Urothelium cell line (cell line): ENCODE measurements at places on chromosomes 2 and 18.

GRCh38 chr2:227185615-227186232, 21.3 kb downstream of the COL4A3 start:
- DNase-seq, result no peak

GRCh38 chr18:79922971-79923411, 28.5 kb downstream of the SLC66A2 start:
- no peak for DNase-seq

- no peak for DNase-seq
These were observed 162.6 kb upstream of the FN1 start for GRCh38 chr2:215598376-215598975.

- no peak for DNase-seq
These were observed 95.2 kb upstream of the KLF7 start for GRCh38 chr2:207260947-207261346.

- no peak for DNase-seq
These were observed 18.3 kb upstream of the EPAS1 start for GRCh38 chr2:46278952-46279351.

GRCh38 chr2:238703436-238703835, 144.4 kb upstream of the TWIST2 start:
- no peak for DNase-seq

DNA sequence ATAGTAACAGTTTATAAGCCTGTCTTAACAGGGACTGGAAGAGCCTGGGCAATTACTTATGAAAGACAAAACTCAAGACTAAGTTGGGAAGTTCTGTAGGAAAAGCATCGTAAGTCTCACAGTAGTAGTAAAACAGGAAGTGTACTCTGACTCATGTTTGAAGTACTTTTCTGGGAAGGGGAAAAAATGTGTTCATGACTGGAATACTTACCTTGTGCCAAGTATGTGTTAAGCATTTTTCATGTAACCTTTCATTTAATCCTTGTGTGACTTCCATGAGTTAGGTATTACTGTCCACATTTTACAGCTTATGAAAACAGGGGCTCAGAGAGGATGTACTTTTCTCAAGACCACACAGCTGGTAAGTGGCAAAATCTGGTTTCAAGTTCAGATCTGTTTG, 13.7 kb upstream of the SKOR2 start:
- DNase-seq, result peak; percentile 33

DNA sequence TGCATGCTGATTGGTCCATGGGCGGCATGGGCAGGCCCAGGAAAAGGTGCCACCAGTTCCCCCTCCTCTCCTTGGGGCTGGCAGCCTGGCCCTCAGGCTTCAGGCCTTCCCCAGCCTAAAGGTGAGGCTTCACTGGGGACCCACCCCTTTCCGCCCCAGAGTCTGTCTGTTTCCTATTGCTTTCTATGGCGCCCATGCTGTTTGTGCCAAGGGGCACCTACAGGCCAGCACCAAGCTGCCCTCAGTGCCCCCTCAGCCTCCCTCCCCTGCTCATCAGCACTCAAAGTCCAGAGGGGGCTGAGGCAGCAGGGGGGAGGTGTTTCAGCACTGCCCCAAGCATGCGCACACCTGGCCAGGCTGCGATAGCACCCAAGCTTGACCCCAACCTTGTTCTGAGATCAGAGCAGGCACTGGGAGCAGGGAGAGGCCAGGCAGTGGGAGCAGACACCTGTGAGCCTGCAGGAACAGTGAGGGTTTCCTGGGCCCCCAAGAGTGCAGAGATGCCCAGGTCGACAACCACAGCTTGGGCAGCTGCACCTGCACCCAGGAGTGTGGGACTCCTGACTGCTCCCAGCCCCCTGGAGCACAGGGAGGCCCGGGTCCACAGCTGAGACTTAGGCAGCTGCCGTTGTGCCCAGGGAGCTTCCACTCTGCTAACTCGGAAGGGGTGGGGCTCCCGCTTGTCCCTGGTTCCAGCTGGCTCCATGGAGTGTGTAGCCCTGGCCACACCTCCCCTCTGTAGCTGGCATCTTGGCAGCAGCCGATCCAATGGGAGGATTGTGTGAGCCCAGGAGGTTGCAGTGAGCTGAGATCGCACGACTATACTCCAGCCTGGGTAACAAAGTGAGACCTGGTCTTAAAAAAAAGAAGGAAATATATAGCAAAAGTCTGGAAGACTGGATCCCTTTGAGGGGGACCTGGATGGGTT, 69.1 kb downstream of the NCAPH start:
- no peak for DNase-seq

- no peak for DNase-seq
These were observed 25.7 kb upstream of the PTPN4 start for GRCh38 chr2:119734047-119734446.

DNA sequence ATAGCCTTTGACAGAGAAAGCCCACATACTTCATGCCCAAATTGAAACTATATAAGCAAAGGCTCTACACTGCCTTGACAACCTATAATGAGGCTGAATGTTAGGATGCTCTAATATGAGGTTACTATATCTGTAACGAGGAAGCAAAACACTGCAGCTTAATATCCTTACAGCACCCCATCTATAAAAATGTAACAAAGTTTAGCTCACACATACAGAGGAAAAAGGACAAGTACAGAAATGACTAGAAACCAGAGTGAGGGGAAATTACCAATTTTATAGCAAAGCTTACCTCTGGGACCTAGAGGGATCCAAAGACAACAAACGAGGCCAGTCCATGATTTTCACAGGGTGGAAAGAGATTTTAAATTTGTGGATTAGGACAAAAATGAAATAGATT, 138.5 kb downstream of the COL4A4 start:
- DNase-seq, result no peak

DNA sequence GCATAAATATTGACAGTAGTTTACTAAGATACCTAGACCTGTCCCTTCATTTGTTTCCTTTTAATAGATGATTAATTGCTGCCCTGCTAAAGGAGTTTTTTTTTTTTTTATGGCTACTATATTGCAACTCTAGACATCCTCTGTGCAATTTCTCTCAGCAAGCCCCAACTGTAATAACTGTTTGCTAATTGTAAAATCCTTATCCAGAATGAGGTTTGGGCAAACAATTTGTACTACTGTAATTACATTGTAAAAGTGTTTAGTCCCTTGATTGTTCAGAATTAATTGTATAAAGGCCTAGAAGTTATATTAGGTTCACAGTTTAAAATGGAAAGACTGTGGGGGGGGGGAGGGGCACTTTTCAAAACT, 3.7 kb upstream of the MEIS1 start:
- no peak for DNase-seq

GRCh38 chr2:76169276-76170008, 458.7 kb upstream of the GCFC2 start:
- DNase-seq, result no peak

GRCh38 chr2:127911737-127912136, 26.0 kb upstream of the AMMECR1L start:
- DNase-seq, result no peak

- no peak for DNase-seq
These were observed 31.6 kb upstream of the TWIST2 start for GRCh38 chr2:238816291-238816690.

- no peak for DNase-seq
These were observed 47.1 kb upstream of the XIRP2 start for GRCh38 chr2:166841152-166841551.

GRCh38 chr2:237235383-237236095, 149.8 kb downstream of the COPS8 start:
- DNase-seq, result peak; percentile 64

DNA sequence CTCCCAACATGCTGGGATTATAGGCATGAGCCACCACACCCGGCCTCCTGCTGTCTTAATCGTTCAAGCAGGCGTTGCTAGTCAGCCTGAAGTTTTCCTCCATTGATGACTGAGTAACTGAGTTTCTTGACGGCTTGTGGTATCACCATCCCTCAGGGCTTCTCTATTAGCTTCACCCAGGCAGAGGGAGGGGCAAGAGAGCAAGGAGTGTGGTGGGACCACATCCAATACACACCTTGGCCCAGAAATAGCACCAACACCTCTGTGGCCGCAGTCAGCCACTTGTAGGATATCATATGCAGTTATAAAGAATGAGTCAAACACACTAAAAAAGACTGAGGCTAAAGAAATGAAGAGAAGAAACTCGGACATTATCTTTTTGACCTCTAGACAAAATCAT, 1009.4 kb upstream of the CELF4 start:
- no peak for DNase-seq

DNA sequence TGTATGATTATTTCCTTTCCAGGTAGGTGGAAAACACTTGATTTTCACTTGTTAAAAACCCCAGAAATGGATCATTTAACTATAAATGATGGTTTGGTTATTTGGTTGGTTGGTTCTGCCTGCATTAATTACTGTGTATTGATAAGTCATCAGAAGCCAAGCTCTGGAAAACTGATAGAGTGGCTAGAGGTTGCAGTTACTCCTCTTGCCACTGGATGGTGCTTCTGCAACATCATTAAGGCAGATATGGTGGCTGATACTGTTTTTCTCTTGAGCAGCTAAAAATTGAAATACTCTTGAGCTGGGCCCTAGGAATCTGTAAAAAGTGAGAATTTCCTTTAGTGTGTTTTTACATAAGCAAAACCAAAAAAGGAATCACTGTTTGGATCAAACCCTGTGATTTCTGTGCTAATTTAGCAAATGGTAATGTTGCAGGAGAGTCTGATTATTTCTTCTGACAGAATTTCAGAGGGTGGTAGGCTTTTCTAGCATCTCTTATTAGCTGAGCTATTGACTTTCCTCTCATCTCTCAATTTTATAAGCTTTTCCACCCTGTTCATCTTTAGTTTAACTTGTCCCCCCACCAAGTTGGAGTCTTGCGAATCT, 54.3 kb downstream of the RAB10 start:
- peak; percentile 40 for DNase-seq

DNA sequence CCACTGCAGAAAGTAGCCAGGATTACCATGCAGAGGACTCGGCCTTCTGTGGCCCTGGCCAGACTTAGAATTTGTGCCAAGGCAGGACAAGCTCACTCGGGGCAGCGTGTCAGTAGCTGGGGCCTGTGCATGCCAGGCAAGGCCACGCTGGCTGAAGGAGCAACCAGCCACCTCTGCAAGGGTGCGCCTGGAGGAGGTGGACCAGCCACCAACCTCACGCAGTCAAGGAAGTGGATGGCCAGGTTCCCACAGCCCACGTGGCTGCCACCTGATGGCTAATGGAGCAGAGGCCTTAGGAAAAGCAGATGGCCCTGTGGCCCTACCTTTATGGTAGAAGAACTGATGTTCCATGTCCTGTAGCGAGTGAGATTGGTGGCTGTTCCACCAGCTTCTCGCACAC, 107.9 kb downstream of the CCDC74A start:
- DNase-seq, result no peak

- peak; percentile 67 for DNase-seq
These were observed 68.6 kb downstream of the SMIM21 start for GRCh38 chr18:75358928-75359327.

DNA sequence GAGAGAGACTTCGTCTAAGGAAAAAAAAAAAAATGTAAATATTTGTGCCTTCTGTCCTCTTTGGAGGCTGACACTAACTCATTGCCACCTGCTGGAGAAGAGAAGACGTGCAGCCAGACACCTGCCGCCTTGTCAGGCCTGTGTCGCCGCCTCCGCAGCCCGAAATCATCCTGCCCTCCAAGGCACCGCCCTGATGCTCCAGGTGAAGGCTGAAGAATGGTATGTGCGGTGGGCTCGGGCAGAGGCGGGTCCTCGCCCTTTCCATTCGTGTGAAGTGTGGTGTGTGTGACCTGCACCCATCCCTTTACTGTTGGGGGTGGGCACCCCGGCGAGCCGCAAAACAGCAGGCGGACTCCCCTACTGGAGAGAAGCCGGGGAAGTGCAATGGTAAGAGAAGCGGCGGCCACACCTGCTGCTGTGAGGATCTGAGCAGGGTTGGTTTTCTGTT, 60.4 kb downstream of the FAM161A start:
- peak; percentile 85 for DNase-seq

DNA sequence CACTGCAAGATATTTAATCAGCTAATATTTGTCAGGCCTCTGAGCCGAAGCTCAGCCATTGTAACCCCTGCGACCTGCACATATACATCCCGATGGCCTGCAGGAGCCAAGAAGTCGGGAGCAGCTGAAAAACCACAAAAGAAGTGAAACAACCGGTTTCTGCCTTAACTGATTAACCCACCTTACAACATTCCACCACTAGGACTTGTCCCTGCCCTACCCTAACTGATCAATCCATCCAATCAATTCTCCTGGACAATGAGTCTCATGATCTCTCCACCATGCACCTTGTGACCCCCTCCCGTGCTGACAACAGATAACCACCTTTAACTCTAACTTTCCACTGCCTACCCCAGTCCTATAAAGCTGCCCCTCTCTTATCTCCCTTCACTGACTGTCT, 945.4 kb upstream of the GYPC start:
- no peak for DNase-seq

- no peak for DNase-seq
These were observed 38.0 kb upstream of the EPAS1 start for GRCh38 chr2:46258937-46259776.

- DNase-seq, result no peak
These were observed 4.5 kb upstream of the C18orf32 start for GRCh38 chr18:49491534-49491856.

- no peak for DNase-seq
These were observed 383.7 kb downstream of the SOCS6 start for GRCh38 chr18:70672581-70672980.

GRCh38 chr2:235002198-235003095, 50.6 kb downstream of the SH3BP4 start:
- DNase-seq, result no peak

DNA sequence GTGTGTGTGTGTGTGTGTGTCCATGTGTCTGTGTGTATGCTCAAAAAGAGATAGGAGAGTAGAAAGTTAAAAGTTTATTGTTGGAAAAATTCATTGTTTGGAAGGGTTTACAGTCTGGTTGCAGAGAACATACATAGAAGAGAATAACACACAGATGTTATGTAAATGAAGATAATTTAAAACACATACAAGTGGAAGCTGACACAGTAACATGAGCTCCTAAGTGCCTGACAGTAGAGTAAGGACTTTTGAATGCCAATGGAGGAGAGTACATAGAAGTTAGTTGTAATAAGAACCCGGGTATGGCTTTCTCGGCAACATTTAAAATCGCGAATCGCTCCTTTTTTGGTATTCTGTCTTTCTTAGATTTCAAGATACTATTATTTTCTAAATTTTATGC, 137.0 kb upstream of the FANCL start:
- DNase-seq, result no peak

GRCh38 chr18:25805939-25806338, 284.5 kb downstream of the SS18 start:
- no peak for DNase-seq
